H9 (cell line): ENCODE measurements at places on chromosomes 4 and X. TPM values are rescaled to one million over a fixed set of nuclear protein-coding genes. Genes with fewer than 3 reads are reported as not detected.

DNA sequence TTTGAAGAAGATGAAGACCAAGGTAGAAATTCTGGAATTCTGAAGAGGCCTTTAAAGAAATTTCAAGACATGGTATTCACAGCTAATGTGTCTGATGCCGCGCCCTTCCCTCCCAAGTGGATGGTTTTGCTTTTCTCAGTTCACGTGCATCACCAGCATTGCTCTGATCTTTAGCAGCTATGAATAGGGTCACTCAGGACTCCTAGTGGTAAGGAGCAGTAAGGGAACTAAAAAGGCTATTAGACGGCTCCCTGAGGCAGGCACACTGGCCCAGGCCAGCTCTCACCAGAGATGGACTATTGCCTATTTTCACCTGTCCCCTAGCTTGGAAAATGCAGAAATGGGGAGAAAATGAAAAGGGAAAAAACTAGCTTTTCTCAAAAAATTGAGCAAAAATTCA is 447.5 kb upstream of the RASGEF1B start:
- peak; percentile 38 for DNase-seq

DNA sequence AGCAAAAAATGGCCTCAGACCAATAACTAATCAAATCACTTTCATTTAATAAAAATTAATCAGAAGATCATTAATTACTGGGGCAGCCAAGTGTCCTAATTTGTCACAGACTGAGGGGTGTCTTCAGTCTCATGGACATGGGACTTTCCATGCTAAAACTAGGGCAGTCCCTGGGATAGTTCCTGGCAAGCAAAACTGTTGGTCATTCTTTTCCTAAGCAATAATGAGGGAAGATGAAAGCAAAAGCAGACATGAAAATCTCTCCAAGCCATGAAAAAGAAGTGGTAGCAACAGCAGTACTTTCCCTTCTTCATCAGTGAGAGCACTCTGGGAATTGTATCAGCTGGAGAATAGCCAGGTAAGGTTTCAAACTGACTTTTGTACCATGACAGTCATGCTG is 3.7 kb upstream of the ANTXR2 start:
- DNase-seq, result no peak

GRCh38 chrX:9635803-9636202 is 129.8 kb downstream of the GPR143 start:
- no peak for DNase-seq

- DNase-seq, result no peak
These were observed 69.4 kb downstream of the HCCS start for GRCh38 chrX:11180571-11180970.

DNA sequence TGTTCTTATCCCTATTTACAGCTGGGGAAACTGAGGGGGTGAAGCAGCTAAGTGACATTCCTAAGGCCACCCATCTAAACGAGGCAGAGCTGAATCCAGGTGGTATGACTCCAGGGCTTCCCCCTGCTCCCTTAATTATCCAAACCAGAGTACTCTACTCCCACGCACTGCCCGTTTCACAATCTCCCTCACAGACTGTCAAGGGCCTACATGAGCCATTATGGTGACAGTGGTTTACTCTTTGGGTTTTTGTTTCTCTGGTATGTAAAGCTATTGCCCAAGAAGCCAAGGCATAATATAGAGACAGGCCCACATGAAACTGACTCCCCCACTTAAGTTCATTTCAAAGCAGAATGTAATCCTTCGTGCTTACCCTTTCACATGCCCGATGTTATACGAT is 95.1 kb downstream of the NHS start:
- DNase-seq, result no peak

DNA sequence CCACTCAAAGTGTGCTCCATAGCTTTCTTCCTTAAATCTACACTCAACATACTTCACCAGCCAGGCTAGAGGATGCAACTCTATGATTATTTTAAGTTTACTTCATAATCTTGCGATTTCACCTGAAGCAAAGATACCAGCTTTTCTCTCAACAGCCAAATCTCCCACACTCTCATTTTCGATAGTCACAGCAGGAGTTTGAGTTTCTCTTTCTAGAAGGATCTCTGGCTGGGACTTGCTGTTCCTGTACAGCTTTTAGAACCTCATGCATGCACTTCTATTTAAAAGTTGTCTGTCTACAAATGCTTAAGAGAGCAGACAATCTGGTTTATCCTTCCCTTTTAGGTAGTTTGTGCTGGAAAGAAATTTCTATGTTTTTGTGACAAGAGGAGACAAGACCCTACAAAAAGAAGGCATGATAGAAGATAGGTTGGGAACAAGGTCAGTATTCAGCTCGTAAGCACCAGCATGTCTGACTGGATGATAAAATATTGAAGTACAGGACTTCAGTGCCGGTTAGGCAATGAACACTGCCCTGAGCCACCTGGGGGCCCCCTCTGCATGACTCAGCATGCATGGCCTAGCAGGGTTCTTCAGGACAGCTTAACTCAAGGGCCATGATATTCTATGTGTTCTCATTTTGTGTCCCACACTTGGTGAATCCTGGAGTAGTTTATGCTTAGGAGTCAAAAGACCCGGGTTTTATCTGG is 65.6 kb downstream of the ATXN3L start:
- no peak for DNase-seq

GRCh38 chrX:24536551-24536950 is 71.5 kb downstream of the PDK3 start:
- DNase-seq, result no peak

LRCH2 gene
- total RNA-seq, result 6.3 and 6.6 TPM in 2 replicates

- DNase-seq, result no peak
These were observed 16.2 kb downstream of the PRKX start for GRCh38 chrX:3697220-3697684.

- DNase-seq, result no peak
These were observed at the start of gene TLR1 for GRCh38 chr4:38804654-38805295. TSS of gene TLR1 (minus strand) at chr4:38804791. CDS start at chr4:38798831, 5,960 bp downstream.

GRCh38 chr4:24965627-24966026 is 52.8 kb upstream of the CCDC149 start:
- DNase-seq, result peak; percentile 24

DNA sequence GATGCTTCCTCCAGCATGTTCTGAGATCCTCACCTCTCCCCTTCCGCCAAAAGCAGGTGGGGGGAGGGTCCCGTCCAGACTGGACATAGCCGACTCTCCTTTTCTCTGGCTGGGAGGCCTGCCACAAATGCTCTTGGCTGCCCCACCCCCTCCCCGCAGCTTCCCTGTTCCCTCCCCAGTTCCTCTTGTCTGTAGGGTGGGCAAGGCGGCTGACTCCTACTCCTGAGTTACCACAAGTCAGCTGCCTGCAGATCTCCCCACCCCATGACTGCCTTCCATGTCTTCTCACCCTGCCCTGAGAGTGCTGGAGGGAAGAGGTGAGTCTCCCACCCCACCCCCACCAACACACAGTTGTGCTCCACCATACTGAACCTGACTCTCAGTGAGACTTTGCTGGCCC is 2.9 kb downstream of the ATP6AP1 start:
- no peak for DNase-seq

KLHL13 gene
- total RNA-seq, result 4.0 and 4.1 TPM in 2 replicates

DNA sequence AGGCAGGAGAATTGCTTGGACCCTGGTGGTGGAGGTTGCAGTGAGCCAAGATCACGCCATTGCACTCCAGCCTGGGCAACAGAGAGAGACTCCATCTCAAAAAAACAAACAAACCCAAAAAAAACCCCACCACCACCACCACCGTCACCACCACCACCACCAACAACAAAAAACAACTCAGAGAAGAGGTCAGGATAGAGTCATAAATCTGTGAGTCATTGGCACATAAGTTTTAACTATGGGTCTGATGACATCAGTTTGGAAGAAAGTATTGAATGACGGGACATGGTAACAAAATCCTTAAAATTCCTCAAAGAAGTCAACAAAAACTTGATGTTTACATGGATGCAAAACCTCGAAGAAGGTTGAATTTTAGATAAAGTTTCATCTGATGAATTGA is 288.0 kb upstream of the SFRP2 start:
- no peak for DNase-seq

- no peak for DNase-seq
These were observed 37.1 kb downstream of the RGS12 start for GRCh38 chr4:3329887-3330286.

TRIM2 gene
- total RNA-seq, result 28.9 and 29.0 TPM in 2 replicates

GRCh38 chr4:128159967-128160366 is 98.9 kb downstream of the LARP1B start:
- no peak for DNase-seq

NSG1 gene
- total RNA-seq, result 7.9 and 9.3 TPM in 2 replicates

EGF gene
- total RNA-seq, result 1.1 and 1.5 TPM in 2 replicates

GRCh38 chr4:119937746-119938145 is 128.9 kb downstream of the MAD2L1 start:
- DNase-seq, result no peak

- no peak for DNase-seq
These were observed 88.6 kb downstream of the CHRNA9 start for GRCh38 chr4:40423735-40424134.

- no peak for DNase-seq
These were observed 15.8 kb upstream of the CLTRN start for GRCh38 chrX:15680401-15680800.

DNA sequence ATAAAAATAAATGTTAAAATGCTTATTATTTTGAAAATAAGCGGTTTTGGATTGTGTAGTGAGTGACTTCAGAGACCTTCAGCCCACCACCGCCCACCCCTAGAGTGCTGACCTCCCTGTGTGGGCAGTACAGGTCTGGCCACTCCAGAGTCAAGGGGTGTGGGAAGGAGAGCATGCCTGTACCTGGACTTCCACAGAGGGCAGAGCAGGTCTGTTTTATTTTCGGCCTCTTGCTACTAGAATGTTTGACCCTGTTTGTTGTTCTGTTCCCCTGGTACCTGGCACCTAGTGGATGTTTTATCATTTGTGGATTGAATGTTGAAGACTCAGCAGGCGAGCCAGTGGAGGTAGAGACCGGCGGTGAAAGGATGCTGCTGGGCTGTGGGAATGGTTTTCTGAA is 14.3 kb downstream of the PIGG start:
- DNase-seq, result no peak

DNA sequence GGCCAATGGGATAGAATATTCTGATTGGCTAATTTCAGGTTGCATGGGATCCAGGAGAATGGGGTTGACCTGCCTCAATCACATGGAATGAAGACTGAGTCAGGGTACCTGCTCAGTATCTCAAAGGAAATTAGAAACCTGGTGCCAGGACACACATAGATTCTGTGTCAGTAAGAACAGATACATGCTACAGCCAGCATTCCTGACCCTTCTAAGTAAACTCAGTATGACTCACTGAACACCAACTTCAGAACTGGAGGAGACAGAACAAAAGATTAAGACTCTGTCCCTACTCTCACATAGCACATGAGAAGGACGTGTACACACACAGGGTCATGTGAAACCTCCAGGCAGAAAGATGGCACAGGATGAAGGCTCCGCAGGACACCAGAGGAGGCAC is 54.5 kb downstream of the FAM184B start:
- DNase-seq, result no peak

DNA sequence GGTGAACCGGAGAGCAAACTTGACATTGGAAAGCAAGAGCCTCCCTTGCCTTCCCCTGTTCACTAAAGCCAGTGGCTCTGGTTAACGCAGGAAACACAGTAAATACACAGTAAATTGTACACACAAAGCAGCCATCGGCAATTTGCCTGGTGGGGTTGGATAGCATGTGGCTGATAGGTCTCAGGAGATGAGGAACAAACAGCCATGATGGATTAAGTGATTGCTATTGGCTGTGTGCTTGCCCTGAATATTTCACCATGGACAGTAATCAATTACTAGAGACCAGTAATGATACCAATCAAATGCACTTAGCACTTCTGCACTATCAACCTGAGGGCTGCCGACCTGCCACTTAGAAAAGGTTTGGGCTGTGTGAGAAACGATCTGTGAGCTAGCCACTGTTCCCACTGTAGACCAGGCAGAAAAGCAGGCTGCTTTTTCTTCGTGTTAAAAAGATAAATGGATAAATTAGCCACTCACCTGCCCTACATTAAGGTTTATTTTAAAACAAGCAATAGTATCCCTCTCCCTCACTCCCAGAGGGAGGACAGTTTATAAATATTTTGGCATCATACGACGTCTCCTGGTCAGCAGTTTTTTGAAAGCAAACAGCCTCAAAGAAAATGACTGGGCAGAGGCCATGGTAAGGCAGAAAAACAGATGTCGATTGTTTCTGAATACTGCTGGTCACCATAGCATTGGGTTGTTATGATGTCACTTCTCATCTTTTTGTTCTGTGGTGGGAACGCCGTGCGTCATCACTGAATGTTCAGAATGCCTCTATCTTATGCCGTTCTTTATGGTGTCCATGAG is 167.1 kb downstream of the MAML3 start:
- DNase-seq, result no peak

DNA sequence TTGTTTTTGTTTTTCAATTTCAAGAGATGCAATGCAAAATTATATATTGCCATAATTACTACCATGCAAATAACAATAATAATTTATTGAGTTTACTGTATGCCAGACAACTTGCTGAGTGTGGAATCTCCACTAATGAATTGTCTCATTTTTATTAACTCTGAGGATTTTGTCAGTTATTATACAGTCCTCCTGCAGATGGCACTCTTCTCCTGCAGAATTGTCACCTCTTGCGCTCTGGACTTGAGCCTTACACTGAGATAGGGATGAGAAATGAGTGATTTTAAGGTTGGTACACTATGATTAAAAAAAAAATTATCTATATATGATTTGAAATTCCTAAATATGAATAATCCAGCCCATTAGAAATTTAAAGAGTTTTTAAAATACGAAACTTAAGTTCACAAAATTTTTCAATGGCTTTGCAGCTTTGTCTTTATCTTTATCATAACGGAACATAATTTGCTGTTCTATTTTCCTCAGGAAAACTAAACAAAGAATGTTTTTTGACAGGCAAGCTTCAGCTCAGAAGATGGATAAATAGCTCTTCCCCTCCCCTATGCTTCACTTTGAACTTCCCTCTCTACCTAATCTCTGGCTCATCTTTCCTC is 12.7 kb upstream of the PAQR3 start:
- no peak for DNase-seq

EBP gene
- 117 and 124 TPM in 2 replicates for total RNA-seq

DNA sequence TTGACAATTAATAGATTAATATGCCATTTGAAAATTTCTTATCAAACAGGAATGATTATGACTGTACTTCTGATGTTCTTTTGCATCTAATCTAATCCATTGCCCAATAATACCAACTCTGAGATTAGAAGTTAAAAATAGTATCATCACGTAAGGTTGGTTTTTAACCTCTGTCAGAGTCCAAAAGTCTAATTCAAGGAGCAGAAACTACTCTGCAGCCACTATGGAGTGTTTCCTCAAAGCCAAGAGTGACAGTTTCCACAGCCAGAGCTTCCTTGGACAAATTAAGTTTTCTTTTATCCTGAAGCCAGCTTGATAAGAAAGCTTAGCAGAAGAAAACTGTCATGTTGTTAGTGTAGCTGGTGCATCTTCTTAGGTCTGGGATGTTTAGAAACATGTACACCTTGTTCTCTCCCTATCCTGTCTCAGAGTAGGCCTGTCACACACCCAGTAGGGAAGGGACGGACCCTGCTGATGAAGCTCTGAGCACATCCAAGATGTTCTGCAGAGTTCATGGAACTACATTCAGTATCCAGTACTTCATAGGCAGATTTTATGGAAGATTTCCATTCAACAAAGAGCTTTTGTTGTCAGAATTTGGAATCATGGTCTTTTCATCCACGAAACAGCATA is 20.4 kb upstream of the PI4K2B start:
- DNase-seq, result no peak

TEX13D gene
- 0.15 TPM in 1 of 2 replicates, not detected in the other for total RNA-seq

- no peak for DNase-seq
These were observed 85.9 kb downstream of the RNF150 start for GRCh38 chr4:141047228-141047884.

- no peak for DNase-seq
These were observed 19.7 kb downstream of the NHSL2 start for GRCh38 chrX:71930298-71930697.

GRCh38 chrX:44435047-44435446 is 91.6 kb upstream of the EFHC2 start:
- no peak for DNase-seq

DKK2 gene
- total RNA-seq, result 0.11 TPM in 1 of 2 replicates, not detected in the other

- DNase-seq, result no peak
These were observed 208.3 kb downstream of the ARHGAP10 start for GRCh38 chr4:147940171-147940570.
